Hematopoietic multipotent progenitor cell treated with erythropoietin and hydrocortisone succinate and interleukin-3 and kit ligand, for 15 days (in vitro differentiated cells): ENCODE measurements at places on chromosomes 2 and 18.

DNA sequence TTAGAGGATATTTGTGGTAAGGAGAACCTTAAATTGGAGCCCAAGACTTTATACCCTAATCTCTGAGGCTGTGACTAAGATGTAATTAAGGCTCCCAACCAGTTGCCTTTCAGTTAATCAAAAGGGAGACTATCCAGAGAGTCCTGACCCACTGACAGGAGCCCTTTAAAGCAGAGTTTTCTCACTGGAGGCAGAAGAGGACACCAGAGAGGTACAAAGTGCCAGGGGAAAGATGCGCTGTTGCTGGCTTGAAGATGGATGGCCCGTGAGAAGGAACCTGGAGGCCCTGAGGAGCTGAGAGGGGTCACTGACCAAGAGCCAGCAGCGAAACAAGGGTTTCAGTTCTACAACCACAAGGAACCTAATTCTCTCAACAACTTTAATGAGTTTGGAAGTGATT is 137.3 kb downstream of the TMEM131 start:
- DNase-seq, result no peak

DNA sequence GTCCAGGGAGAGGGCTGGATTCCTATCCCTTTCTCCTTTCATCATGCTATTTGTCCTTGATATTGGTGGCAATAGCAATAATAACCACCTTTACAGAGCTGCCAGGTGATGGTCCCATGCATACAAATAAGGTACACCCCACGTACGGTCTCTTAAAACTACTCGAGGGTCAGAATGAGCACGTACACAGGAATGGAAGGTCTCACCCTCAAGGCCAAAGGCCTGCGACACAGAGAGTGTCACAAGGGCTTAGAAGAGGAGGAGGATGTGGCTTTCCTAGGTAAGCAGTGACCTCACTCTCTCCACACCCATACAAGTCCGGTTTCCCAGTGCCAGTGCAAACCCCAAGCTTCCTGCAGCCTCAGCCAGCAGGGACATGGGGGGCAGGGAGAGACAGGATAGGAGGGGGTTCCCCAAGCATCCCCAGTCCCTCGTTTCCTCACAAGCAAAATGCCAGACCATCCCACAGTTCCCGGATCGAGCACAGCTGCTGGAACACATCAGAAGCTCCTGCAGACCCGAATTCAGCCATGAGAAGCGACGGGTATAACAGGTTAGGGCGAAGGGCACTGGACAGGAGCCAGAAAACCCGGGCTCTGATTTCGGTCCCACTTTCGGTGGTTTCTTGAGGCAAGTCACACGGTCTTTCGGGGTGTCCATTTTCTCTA is 49.2 kb downstream of the PLB1 start:
- no peak for DNase-seq

DNA sequence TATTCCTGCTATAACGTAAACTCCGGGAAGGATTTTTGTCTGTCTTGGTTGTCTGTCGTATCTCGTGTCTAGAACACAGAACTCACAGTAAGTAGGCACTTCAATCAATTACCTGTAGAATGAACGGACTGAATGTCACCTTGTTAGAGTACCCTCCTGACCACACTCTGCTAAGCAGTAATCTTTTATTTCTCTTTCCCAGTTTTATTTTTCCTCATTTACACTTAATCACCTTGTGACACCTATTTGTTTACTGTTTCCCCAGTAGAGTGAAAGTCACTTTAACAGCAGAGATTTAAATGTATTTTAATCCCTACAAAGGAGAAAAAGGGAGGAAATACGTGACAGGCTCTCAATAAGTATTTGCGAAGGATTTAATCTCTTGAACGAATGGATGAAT is 514 bp upstream of the EPB41L5 start:
- DNase-seq, result no peak

GRCh38 chr2:176083796-176084261 is at the start of gene EVX2:
Gene EVX2 (minus strand): TSS chr2:176083962. CDS start chr2:176083776, 186 bp downstream.
- DNase-seq, result no peak

- DNase-seq, result no peak
Observed at GRCh38 chr18:45107425-45107824, 426.7 kb downstream of the SETBP1 start.

GRCh38 chr2:11391942-11392266 is 47.5 kb upstream of the ROCK2 start:
- no peak for DNase-seq

GRCh38 chr2:214631406-214631805 is 178.1 kb downstream of the BARD1 start:
- no peak for DNase-seq

GRCh38 chr2:55519938-55520885 is 694 bp downstream of the CFAP36 start:
- DNase-seq, result peak; percentile 22

DNA sequence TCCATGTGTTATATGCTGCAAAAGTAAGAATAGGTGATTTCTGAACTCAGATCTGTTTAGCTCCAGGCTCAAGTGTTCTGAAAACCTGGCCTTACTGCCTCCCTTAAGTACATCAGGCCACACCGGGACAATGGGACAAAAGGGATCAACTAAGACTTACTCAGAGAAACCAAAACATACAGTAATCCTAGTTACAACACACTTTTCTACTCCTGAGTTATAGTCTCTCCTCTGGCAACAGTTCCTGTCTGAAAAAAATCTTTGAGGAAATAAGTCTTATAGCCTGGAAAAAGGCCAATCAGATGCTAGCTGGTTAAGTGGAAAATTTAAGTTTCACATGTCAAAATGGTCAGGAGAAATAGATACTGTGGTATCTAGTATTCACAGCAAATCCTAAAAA is 5.6 kb downstream of the METTL5 start:
- DNase-seq, result no peak

DNA sequence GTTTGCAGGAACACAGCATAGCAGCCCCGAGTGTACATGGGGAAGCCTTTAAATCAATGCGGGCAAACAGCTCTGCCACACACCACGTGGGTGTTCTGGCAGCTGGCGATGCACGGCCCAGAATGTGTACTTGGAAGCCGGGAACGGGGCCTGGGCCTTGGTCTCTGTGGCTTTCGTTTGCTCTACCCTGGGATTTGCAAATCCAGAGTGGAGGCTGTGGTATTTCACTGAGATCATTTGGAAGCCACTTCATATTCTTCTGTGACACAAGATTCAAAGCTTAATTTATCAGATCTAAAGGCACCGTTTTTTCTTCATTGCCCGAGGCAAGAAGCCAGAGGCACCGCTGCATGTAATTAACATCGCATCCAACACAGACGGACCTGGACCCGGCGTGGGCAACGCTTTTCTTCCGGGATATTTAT is 246.3 kb upstream of the MYT1L start:
- DNase-seq, result no peak

GRCh38 chr18:46260016-46260878 is 156.1 kb downstream of the HAUS1 start:
- no peak for DNase-seq

DNA sequence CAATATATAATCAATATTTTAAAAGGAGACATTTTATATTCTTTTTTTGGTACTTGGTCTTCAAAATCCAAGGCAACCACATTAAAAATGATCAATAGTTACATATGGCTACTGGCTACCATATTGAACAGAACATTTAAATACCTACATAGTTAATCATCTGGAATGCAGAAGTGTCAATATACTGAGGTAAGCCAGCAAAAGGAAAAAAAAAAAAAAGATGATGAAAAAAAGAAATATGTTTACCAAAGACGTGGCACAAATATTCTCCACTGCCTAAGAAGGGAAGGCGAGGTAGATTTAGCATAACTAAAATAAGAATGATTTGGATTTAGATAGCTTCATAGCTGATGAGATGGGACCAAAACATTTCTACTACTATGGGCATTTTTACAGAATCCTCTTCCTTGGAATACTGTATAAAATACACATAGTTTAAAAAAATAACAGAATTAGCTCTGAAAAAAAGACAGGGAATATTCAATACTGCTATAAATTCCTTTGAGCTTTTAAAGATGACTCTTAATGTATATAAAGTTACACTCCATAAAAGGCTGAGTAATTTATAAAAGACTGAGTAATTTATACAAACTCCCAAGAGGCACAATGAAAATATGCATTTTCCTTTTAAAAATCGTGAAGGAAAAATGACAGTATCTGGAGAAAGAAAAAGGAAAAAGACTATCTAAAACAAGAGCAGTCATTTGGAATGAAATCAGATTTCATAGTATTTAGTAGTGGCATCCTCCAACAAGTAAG is 63.5 kb downstream of the CDH2 start:
- DNase-seq, result no peak

- DNase-seq, result no peak
Observed at GRCh38 chr2:98730053-98730706, 752 bp downstream of the MGAT4A start.

DNA sequence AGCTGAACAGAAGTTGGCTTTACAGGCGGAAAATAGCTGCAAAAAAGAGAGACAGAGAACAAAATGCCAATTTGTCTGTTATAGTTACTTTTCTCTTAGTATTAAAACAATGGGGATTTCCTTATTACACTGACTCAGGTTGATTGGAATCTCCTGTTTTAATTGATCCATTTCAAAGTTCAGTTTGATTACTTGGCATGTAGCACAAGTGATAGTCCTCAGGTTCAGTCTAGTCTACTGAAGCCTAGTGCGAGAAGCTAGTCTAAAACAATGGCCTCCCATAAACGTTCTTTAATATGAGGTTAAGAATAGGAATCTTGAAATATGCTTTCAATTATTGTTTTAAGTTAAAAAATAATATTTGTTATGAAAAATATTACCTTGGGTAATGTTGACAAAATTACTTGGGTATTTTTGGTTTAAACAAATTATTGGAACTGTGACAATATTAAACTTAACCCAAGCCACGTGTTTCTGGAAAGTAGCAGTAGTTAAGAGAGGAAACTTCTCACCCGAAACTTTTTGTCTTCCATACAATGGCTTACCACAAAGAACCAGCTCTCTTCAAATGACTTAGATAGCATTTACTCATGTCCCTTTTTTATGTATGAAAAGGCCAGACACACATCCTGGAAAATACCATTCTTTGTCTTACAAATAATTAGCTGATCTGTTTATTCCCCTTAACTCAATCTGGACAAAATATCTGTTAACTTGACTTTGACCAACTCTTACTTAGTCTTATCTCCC is 1326.2 kb upstream of the TMEFF2 start:
- no peak for DNase-seq

GRCh38 chr18:44916429-44917207 is 235.9 kb downstream of the SETBP1 start:
- DNase-seq, result no peak

GRCh38 chr2:24399434-24400206 is 39.3 kb upstream of the ITSN2 start:
- no peak for DNase-seq

DNA sequence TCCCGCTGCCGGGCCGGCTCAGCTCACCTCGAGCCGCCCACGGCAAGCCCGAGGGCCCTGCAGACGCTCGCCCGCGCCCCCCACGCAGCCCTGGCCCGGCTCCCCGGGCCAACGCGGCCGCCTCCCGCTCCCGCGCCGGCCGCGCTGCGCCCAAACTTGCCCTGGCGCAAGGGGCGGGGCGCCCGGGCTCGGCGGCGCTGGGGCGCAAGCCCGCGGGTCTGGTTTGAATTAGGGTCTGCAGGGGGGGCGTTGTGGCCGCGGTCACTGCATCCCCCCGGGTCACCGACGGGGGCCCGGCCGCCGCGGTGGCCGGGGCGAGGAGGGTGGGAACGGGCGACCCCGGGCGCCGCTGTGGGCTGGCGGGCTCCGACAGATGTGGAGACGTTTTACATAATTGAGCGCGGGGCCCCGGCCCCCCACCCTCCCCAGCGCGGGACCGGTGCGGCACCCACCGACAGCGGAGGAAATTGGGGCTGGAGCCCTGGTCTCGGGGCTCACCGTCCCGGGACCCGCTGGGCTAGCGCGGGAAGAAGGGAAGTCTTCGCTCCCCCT is 690 bp downstream of the SDC1 start:
- no peak for DNase-seq

GRCh38 chr18:13810950-13811485 is 12.9 kb upstream of the MC5R start:
- no peak for DNase-seq

- no peak for DNase-seq
Observed at GRCh38 chr2:174059884-174060244, 94.7 kb upstream of the SP3 start.

- DNase-seq, result no peak
Observed at GRCh38 chr2:8006181-8006580, 675.7 kb upstream of the ID2 start.
